ENCODE measurements at places on chromosomes 12 and 14.

- H3K4me3 ChIP-seq, result peak overlapping the region; percentile 90
- peak; percentile 63 for DNase-seq
- peaks cover 25% of the 10 kb centered on the region for H3K36me3 ChIP-seq
- H3K27ac ChIP-seq, result no peak overlapping the region
Observed at GRCh38 chr14:24095271-24096068, 1.4 kb downstream of the PCK2 start.

DNA sequence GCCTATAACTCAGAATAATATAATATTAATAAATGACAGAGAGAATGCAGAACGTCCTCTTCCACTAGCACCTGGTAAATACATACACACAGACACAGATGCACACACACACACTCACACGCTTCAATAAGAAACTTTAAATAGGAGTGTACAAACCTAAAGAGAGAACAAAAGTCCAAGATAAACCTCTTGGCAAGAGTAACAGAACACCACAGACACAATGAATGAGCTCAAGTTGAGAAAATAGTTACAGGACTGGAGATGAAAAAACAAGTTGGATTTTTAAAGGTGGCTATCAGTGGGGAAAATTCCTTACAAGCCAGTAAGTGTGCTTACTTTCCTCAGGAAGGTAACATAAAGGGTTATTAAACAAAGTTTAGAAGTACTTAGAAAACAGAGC, 35.2 kb downstream of the CRY1 start:
- H3K4me1 ChIP-seq, result no peaks in the 10 kb centered on the region
- DNase-seq, result no peak
- no peaks in the 10 kb centered on the region for H3K27me3 ChIP-seq
- no peak overlapping the region for H3K27ac ChIP-seq

DNA sequence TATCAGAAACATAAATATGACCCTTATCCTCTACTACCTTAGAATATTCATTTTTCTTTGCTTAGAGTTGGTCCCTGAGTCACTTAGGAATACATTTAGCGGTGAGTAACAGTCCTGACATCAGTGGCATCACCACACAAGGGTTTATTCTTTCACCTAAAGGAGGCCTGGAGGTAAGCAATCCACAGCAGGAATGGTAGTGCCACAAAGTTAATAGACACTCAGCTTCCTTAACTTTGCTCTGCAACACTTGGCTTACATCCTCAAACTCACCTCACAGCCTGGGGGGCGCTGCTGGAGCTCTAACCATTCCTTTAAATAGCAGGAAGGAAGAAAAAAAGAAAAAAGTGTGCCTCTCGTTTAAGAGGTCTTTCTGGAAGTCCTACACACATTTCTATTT, 29.1 kb downstream of the BBOF1 start:
- no peak overlapping the region for H3K4me3 ChIP-seq
- no peak for DNase-seq
- H3K27ac ChIP-seq, result no peak overlapping the region

- peaks cover 43% of the 10 kb centered on the region for H3K36me3 ChIP-seq
- H3K4me3 ChIP-seq, result no peak overlapping the region
- DNase-seq, result no peak
- peaks cover 8% of the 10 kb centered on the region for H3K27me3 ChIP-seq
- H3K4me1 ChIP-seq, result peaks cover 9% of the 10 kb centered on the region
Observed at GRCh38 chr14:95200404-95200803, 43.1 kb upstream of the DICER1 start.

DNA sequence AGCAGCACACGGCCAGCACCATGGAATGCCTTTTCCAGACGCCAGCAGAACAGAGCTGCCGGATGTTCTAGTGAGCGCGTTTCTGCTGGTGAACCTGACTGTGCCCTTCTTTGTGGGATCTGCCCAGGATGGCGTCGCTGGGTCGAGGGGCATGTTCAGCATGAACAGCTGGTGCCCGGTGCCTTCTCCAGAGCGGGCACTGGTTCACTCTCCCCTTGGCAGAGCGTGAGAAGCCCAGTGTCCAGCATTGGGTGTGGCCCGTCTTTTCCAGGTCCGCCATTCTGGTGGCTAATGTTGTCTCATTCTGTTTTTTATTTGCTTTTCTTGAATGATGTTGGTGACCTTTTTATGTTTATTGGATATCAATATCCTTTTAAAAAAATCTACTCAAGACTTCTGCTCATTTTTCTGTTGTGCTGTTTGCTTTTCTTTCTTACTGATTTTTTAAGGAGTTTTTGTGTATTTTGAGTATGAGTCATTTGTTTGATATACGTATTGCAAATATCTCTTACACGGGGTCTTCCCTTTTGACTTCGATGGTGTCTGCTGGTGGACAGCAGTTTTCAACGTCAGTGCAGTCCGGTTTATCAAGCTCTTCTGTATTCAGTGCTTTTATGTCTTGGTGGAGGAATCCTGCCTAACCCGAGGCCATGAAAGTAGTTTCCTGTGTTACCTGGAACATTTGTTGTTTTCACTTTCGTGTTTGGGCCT, 74.3 kb downstream of the ADGRD1 start:
- no peaks in the 10 kb centered on the region for H3K4me1 ChIP-seq
- no peak overlapping the region for H3K27ac ChIP-seq
- H3K36me3 ChIP-seq, result no peaks in the 10 kb centered on the region

GRCh38 chr12:13968281-13968680, 13.1 kb downstream of the GRIN2B start:
- H3K27me3 ChIP-seq, result no peaks in the 10 kb centered on the region
- DNase-seq, result no peak
- peaks cover 1% of the 10 kb centered on the region for H3K4me1 ChIP-seq
- H3K4me3 ChIP-seq, result no peak overlapping the region
